Breast epithelium (tissue), 4 donors: ENCODE measurements at places on chromosomes 4 and X. TPM values are rescaled to one million over a fixed set of nuclear protein-coding genes. Genes with fewer than 3 reads are reported as not detected.
A peak's percentile ranks its signal among the peaks of the same experiment; 100 is the strongest.

The FAM184B gene
- total RNA-seq, result not detected

- H3K27ac ChIP-seq, result no peak overlapping the region
- no peaks in the 10 kb centered on the region for H3K27me3 ChIP-seq
- no peak overlapping the region for H3K4me3 ChIP-seq
- DNase-seq, result no peak
- no peaks in the 10 kb centered on the region for H3K36me3 ChIP-seq
- no peaks in the 10 kb centered on the region for H3K4me1 ChIP-seq
Measured at GRCh38 chr4:15253349-15253748, 174.5 kb upstream of the C1QTNF7 start.

GRCh38 chr4:147732518-147733235 is 789 bp downstream of the ARHGAP10 start:
- H3K4me1 ChIP-seq, result no peaks in the 10 kb centered on the region
- no peaks in the 10 kb centered on the region for H3K27me3 ChIP-seq
- H3K36me3 ChIP-seq, result no peaks in the 10 kb centered on the region

The CNKSR2 gene
- total RNA-seq, result 11.2 TPM

The USP17L30 gene
- total RNA-seq, result not detected

The CCNB3 gene
- 1.3 TPM for total RNA-seq

- H3K36me3 ChIP-seq, result no peaks in the 10 kb centered on the region
- H3K4me3 ChIP-seq, result no peak overlapping the region
- no peak overlapping the region for H3K27ac ChIP-seq
- DNase-seq, result no peak
- H3K4me1 ChIP-seq, result no peaks in the 10 kb centered on the region
Measured at GRCh38 chrX:145773006-145773405, 44.6 kb upstream of the SLITRK2 start.

The MAGEB10 gene
- total RNA-seq, result not detected

The GPR173 gene
- 1.6 TPM for total RNA-seq

The SHISA3 gene
- total RNA-seq, result 0.33 TPM

- H3K36me3 ChIP-seq, result no peaks in the 10 kb centered on the region
- no peaks in the 10 kb centered on the region for H3K27me3 ChIP-seq
Measured at GRCh38 chr4:54683616-54684346, 26.0 kb downstream of the KIT start.

DNA sequence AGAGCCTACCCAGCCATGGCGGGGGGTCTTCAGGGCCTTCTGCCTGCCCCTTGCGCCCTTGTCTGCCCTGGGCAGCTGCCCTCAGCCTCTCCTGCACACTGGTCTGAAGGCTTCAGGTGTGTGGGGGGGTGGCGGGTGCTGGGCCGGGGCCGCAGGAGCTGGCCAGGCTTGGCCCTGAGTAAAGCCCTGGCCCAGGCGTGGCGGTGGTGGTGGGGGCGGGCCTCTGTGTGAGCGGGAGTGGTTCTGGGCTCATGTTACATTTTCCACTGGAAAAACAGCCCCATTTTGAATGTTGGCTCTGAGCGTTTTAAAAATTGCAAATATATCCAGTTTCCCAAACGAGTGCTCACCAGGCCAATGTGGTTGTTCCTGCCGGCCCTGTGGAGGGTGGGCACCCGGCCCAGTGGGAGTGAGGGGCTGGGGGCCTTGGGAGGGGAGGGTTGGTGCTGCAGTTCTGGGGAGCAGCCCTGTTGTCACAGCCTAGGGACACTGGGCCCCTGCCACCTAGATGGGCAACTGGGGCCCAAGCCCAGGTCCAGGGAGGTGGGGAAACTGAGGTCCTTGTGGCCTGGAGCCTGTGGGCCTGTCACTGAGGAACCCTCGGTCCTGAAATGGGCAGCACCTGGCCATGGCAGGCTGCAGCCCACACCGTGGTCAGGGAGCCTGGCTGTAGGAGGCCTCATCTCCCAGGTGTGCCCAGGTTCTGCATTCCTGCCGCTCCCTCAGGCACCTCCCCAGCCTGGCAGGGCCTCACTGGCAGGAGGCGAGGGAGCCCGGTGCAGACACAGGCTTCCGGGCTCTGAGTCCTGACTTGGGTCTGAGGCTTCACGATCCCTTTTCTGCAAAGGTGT is 28.3 kb downstream of the FGFRL1 start:
- peaks cover 8% of the 10 kb centered on the region for H3K4me1 ChIP-seq
- no peaks in the 10 kb centered on the region for H3K27me3 ChIP-seq
- H3K4me3 ChIP-seq, result no peak overlapping the region
- no peaks in the 10 kb centered on the region for H3K36me3 ChIP-seq
- no peak for DNase-seq

The TMEM271 gene
- not detected for total RNA-seq

GRCh38 chr4:170256807-170257206 is 167.1 kb upstream of the AADAT start:
- H3K27me3 ChIP-seq, result no peaks in the 10 kb centered on the region
- no peaks in the 10 kb centered on the region for H3K4me1 ChIP-seq
- H3K4me3 ChIP-seq, result no peak overlapping the region

The SCML2 gene
- total RNA-seq, result 3.9 TPM

GRCh38 chrX:150062292-150063137 is 124.2 kb upstream of the EOLA2 start:
- no peak overlapping the region for H3K27ac ChIP-seq
- no peak overlapping the region for H3K4me3 ChIP-seq
- no peaks in the 10 kb centered on the region for H3K36me3 ChIP-seq
- H3K27me3 ChIP-seq, result no peaks in the 10 kb centered on the region
- no peaks in the 10 kb centered on the region for H3K4me1 ChIP-seq

DNA sequence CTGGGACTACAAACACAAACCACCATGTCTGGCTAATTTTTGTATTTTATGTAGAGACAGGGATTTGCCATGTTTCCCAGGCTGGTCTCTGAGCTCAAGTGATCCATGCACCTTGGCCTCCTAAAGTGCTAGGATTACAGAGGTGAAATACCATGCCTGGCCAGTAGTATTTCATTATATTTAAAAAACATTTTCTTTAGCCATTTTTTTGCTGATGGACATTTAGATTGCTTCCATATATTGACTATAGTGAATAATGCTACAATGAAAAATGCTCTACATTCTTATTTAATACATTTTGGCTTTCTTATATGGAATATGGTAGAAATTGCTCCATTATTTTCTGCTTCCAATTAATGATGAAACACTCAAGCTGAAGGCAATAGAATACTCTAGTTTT is 1439.7 kb downstream of the FSTL5 start:
- no peaks in the 10 kb centered on the region for H3K36me3 ChIP-seq
- no peak overlapping the region for H3K27ac ChIP-seq
- no peak overlapping the region for H3K4me3 ChIP-seq
- DNase-seq, result no peak

- H3K4me3 ChIP-seq, result no peak overlapping the region
- no peaks in the 10 kb centered on the region for H3K4me1 ChIP-seq
- no peaks in the 10 kb centered on the region for H3K27me3 ChIP-seq
- no peak for DNase-seq
- H3K27ac ChIP-seq, result no peak overlapping the region
Measured at GRCh38 chr4:132770776-132771175, 378.3 kb upstream of the PCDH10 start.

The EGF gene
- total RNA-seq, result 15.5 TPM

- no peak overlapping the region for H3K4me3 ChIP-seq
- no peaks in the 10 kb centered on the region for H3K4me1 ChIP-seq
- no peaks in the 10 kb centered on the region for H3K36me3 ChIP-seq
- no peak overlapping the region for H3K27ac ChIP-seq
- H3K27me3 ChIP-seq, result no peaks in the 10 kb centered on the region
Measured at GRCh38 chrX:132165651-132166050, 37.8 kb upstream of the FRMD7 start.

GRCh38 chr4:186724058-186724863 is 605 bp upstream of the FAT1 start:
- peak overlapping the region; percentile 96 for H3K27ac ChIP-seq
- peak overlapping the region; percentile 83 for H3K4me3 ChIP-seq
- no peaks in the 10 kb centered on the region for H3K27me3 ChIP-seq
- DNase-seq, result peak; percentile 37
- no peaks in the 10 kb centered on the region for H3K36me3 ChIP-seq

The PRR32 gene
- total RNA-seq, result not detected

DNA sequence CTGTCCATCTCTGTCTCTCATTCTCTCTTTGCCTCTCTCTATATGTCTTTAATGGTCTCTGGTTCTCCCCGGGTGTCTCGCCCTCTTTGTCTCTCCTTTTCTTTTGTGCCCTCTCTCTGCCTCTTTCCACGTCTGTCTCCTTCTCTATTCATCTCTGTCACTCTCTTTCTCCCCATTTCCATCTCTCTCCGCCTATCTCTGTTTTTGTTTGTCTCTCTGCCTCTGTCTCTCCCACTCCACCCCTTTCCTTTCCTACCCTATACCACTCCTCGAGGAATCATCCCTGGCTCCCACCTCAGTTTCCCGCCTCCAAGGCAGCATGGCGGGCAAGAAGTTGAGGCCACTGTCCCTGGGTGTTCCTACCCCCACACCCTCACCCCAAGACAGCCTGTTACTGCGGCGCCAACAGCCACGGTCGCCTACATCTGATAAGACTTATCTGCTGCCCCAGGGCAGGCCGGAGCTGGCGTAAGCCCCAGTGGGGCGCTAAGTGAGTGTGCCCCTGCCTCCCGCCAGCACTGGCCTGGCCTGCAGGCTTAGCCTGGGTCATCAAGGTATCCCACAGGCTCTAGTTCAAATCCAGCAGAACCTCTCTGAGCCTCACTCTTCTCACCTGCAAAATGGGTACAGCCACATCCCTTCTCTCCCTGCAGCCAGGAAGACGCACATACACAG is 713 bp upstream of the GATA1 start:
- no peak overlapping the region for H3K27ac ChIP-seq
- H3K4me1 ChIP-seq, result no peaks in the 10 kb centered on the region
- peaks cover 58% of the 10 kb centered on the region for H3K27me3 ChIP-seq
- no peaks in the 10 kb centered on the region for H3K36me3 ChIP-seq
- no peak for DNase-seq

The ESX1 gene
- total RNA-seq, result not detected
